ENCODE measurements at places on chromosomes 6 and 20.

- no peak for DNase-seq
Measured at GRCh38 chr6:107807196-107807811, 16.8 kb downstream of the SCML4 start.

- DNase-seq, result no peak
Measured at GRCh38 chr6:120384671-120385070, 949.6 kb downstream of the TBC1D32 start.

- DNase-seq, result no peak
Measured at GRCh38 chr6:110593637-110594036, 117.2 kb upstream of the SLC22A16 start.

- DNase-seq, result no peak
Measured at GRCh38 chr6:27541212-27541932, 68.5 kb upstream of the ZNF184 start.

- DNase-seq, result no peak
Measured at GRCh38 chr6:145887969-145888368, 73.4 kb upstream of the FBXO30 start.

- no peak for DNase-seq
Measured at GRCh38 chr20:63106765-63107448, 100.1 kb upstream of the BHLHE23 start.

All from DMS153 (cell line).